ENCODE measurements at places on chromosomes 1 and 21.

DNA sequence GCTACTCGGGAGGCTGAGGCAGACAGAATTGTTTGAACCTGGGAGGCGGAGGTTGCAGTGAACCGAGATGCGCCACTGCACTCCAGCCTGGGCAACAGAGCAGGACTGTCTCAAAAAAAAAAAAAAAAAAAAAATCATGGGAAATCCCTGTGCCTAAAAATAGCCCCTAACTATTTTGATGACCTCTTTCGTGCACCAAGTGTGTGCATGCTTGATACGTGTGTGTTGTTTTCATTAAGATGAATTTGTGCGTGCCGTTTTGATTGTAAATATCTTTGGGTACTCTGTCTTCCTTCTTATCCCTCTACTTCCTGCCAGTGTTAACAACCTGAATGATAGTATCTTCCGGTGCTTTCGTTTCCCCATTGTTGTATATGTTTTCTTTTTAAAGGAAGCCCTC is 9.8 kb downstream of the CACYBP start:
- DNase-seq: no peak

GRCh38 chr1:178388418-178389145 is 108.2 kb downstream of the CLEC20A start:
- DNase-seq: no peak

DNA sequence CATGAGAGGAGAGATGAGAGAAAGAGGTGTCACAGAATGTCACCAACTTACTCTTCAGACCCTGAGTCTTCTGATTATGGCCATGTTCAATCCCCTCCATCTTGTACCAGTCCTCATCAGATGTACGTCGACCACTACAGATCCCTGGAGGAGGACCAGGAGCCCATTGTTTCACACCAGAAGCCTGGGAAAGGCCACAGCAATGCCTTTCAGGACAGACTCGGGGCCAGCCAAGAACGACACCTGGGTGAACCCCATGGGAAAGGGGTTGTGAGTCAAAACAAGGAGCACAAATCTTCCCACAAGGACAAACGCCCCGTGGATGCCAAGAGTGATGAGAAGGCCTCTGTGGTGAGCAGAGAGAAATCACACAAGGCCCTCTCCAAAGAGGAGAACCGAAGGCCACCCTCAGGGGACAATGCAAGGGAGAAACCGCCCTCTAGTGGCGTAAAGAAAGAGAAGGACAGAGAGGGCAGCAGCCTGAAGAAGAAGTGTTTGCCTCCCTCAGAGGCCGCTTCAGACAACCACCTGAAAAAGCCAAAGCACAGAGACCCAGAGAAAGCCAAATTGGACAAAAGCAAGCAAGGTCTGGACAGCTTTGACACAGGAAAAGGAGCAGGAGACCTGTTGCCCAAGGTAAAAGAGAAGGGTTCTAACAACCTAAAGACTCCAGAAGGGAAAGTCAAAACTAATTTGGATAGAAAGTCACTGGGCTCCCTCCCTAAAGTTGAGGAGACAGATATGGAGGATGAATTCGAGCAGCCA is 8.0 kb downstream of the ELOA start:
- DNase-seq: no peak

DNA sequence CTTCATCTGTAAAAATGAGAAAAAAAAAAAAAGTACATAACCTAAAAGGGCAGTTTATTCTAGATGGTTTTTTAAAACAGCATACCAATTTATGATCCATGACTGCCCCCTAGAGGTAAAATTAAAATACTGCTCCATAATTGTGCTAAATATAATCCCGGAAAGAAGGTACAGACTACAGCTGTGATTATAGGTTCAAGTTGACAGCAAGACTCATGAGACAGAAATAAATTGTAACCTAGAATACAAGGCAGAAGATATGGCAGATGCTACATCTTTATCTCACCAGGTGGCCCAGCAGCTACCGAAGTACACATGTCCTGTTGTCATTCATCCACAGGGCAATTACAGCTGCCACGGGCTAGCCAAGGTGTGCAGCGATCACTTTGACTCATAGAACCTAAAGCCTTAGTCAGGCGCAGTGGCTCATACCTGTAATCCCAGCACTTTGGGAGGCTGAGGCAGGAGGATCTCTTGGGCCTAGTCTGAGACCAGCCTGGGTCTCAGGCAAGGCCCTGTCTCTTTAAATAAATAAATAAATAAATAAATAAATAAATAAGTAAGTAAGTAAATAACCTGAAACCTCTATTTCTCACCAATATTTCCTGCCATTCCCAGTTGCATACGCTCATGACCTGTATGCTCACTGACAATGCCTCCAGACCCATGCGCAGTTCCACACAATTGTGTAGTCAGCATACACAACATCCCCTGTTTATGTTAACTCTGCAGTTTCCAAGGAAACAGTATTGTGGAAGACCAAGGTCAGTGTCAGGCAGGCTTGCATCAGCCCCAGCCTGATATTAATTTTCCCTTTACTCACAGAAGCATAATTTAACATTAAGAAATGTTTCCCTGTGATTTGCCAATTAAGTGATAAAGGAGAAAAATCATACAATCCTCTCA is 18.3 kb upstream of the PPIE start:
- DNase-seq: no peak

DNA sequence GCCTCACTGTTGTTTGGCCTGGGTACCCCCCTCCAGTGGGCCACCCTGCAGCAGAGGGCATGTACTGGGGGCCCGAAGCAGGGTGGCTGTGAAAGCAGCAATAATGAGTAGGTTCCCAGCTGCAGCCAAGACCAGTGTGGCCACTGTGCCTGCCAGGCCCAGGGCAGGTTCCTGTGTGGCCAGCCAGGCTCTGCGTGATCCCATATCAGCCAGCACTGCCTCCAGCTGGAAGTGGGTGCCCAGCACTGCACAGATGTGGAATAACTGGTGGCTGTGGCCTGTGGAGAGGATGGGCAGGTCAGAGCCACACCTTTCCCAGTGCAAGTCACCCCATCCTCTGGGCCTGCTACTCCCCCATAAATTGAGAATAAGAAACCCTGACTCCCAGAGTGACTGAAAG is 2.1 kb downstream of the BGLAP start:
- no peak for DNase-seq

DNA sequence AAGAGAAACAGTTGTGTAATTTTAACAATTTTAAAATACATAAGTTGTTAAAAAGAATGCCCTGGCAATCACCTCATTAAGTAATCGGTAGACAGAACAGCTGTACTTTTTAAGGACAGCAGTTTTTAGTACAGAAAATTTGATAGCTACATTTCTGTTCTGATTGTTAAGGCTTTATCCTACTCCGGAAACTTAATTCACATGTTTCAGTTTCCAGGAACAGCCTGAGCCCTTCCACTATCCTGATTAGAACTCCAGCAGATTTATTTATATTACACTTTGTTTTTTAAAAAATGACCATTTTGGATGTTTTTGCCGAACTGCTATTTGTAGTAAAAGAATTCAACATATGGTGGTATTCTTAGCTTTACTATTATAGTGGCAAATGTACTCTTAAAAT is 8.7 kb downstream of the PRRC2C start:
- no peak for DNase-seq

- no peak for DNase-seq
Measured at GRCh38 chr1:29669158-29669871, 433.0 kb downstream of the PTPRU start.

- no peak for DNase-seq
Measured at GRCh38 chr1:26372039-26372438, 511 bp downstream of the ZNF683 start.

DNA sequence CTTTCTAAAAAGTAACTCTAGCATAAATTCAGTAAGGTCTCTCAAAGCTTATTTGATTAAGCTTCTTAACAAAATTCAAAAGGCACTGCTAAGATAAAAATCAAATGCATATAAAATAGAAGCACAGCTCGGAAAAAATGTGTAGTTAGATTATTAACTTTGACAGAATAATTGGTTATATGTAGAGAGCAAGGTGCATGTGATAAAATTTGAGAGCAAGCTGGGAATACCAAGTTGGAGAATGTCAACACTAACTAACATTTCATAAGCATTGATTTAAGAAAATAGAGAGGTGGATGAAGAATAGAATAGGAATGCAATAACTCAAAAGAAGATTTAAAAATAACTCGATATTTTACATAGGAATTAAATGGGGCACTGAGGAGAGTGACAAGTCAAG is 204.5 kb upstream of the GREM2 start:
- DNase-seq: no peak

DNA sequence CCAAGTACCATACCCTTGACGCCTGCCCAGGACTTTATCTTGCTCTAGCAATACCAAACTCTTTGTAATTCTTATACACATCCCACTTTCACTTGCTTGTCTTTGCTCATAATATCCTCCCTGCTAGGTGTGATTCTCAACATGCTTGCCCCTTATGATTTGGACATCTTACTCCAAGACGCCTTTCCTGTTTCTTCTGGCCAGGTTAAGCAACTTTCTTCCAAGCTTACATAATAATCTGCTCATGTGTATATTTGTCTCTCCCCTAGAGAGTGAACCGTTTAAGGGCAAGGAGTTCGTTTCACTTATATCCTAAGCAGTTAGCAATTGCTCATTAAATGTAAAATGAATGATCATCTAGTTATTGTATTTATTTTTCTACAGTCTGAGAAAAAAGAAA is 21.8 kb downstream of the CRYZL1 start:
- DNase-seq: no peak

GRCh38 chr1:92504291-92505014 is 17.7 kb upstream of the GFI1 start:
- DNase-seq: no peak
